ENCODE measurements at places on chromosomes 13 and 19.

DNA sequence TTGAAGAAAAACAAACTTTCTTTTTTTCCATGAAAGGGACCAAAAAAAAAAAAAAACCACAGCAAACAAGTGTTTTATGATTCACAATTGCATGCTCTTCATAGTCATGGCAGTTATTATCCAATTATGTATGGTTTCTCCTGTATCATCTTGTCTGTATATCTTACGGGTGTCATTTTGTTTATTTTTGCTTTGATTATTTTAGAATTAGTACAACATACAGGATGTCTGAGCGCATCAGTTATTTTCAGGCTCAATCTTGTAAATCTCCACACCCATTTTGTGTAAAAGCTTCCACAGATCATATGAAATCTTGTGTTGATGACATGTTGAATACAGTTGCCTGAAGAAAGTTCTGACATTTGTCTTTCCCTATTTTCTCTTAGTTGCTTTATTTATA lies 280.3 kb downstream of the KLF5 start:
- DNase-seq, result no peak

DNA sequence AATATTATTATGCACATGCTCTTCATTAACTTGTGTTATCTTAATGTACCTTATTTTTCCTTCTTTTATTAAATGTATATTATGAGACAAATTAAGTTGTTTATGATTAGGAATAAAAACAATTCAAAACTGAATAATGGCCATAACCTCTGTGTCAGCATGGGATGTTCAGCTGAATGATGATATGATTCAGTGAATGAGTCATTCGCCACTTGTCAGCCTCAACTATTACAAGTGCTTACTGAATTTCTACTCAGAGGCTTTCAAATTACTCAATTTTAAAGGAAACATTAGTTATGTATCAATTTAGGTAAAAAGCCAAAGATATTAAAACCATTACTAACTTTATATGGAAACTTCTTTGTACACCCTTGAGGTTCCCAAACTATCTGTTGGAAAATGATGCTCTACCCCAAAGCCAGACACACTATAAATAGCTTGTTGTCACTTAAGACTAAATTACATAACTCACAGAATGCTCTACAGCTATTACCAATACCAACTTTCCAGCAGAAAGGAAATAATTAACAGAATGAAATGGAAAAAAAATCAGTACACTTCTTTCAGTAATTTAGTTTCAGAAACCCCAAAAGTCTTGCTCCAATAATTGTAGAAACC lies 14.4 kb downstream of the LIG4 start:
- DNase-seq, result no peak

DNA sequence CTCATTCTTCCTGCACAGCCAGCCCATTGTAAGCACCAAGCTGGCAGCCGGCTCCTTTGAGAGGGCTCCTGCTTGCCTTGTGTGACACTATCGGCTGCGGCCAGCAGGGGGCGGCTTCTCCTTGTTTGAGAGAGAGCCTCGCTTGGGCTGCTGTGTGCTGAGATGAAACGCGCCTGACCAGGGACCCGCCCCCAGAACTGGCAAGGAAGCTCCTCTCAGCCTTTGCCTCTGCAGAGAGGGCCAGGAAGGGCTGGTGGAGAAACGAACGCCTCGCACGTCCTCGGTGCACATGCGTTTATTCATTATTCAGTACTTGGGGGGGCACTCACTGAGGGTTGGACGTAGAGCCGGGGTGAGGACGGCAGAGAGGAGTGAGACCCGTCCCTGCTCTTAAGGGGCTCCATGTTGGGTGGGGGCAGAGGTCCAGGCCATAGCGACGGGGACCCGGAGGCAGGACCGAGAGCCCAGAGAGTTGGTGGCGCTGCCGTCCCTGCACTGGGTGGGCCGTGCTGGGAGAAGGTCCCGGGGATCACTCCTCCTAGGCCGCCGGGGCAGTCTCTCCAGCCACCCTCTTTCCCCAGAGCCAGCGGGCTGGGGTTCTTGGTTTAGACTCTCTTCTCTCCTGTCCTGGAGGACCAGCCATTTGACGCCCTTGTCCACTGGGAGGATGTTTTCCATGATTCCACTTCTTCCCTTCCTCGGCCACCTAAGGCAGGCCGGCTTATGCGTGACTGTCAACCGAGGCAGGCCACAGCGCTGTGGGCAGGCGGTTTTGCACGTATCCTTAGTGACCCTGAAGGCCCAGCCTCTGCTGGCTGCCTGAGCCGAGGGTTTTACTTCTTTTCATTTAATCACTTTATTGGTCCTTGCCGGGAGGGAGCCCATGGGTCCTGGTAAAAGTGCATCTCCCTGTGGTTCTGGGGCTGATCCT lies 174.5 kb downstream of the KATNAL1 start:
- DNase-seq, result peak; percentile 98

DNA sequence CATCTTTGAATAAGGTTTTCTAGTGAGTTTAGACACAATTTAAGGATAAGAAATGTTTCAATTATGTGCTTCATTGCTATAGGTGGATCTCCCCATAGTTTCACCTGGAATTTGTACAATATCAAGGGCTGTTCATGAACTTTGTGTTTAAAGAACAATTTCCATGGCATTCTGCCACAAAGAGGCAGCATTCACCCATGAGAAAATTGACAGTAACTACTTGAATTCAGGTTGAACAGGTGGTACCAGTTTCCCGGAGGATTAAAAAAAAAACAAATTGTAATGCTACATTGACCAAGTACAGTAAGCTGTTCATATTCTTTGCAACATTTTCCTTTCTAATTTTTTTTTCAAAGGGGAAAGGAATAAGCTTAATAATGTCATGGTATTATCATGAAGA lies 9.1 kb downstream of the SLITRK5 start:
- DNase-seq, result no peak

- DNase-seq, result no peak
Measured at GRCh38 chr13:68713394-68713793, 1394.2 kb upstream of the ATXN8OS start.

DNA sequence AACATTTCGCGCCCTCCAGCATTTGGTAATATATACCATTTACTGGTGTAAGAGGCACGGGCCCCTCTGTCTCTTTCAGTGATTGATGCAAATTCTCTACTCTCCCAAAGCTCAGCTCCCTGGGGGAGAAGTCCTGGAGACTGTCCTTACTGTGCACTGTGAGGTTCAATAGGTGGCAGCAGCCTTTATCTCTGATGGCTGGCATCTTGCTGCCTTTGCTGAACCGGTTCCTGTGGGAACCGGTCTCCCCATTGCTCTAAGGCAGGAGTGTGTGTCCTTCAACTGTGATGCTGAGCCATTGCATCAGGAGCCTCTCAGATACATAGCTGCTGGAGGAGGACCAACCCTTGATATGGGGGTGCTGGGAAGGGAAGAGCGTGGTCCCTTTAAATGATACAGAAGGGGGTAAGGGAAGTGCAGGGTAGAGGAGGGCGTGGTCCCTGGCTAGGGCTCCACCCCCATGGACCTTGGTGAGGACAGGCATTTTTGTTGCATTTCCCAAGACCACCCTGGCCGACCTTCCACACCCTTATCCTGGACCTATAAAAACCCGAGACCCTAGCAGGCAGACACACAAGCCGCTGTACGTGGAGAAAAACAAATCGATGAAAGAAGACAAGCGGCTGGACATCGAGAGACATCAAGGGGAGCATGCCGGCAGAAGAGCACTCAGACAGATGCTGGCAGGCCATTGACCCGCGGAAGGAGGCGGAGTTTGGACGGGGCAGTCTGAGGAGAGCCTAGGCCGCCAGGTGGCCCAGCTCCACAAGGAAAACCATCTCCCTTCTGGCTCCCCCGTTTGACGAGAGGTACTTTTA lies 41.1 kb upstream of the GTF3A start:
- DNase-seq, result no peak

DNA sequence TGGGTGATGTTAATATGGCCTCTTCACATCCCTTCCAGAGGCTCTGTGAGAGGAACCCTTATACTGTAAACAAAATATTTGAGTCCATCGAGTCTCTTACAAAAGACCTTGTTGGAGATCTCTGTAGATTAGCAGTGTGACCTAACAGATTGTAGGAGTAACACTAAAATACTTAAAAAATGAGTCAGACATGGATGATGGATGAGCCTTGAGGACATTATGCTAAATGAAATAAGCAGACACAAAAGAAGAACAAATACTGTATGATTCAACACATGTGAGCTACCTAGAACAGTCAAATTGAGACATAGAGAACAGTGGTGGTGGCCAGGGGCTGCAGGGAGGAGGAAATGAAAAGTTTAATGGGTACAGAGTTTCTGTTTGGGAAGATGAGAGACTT lies 152.2 kb upstream of the UBL3 start:
- no peak for DNase-seq

GRCh38 chr13:99572921-99573320 lies 71.6 kb downstream of the TM9SF2 start:
- no peak for DNase-seq

All from ascending aorta (tissue), 2 donors.